ENCODE measurements at places on chromosomes 13 and 19. TPM values are rescaled to one million over a fixed set of nuclear protein-coding genes. Genes with fewer than 3 reads are reported as not detected.

Gene SPACA7
- not detected for total RNA-seq

Gene LYL1
- total RNA-seq: 2.0 TPM

Gene RNF113B
- not detected for total RNA-seq

Gene SNRPD2
- total RNA-seq: 718 TPM

Gene ZNF98
- total RNA-seq: not detected

Gene PGLYRP1
- not detected for total RNA-seq

Gene TPTE2
- total RNA-seq: not detected

Gene ZSWIM9
- total RNA-seq: 12.0 TPM

DNA sequence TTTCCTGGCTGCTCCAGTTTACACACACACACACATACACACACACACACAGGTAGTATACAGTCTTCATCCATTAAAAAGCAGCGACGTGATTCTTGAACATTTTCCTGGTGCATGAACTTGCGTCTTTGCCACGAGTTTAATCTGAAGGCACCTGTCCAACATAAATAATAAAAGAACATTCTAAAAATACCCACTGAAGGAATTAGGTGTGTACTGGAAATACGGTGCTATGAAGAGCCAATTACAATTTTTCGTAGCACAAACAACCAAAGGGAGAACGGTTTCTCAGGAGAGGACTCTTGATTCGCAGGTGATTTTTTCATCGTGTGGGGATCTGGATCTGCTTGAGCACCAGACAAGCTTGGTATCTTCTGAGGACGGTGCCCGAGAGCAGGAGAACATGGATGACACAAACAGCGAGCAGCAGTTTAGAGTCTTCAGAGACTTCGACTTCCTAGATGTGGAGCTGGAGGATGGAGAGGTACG is 61.2 kb downstream of the ZAR1L start:
- no peak overlapping the region for H3K4me3 ChIP-seq
- DNase-seq: no peak
- no peaks in the 10 kb centered on the region for H3K36me3 ChIP-seq
- H3K27me3 ChIP-seq: no peaks in the 10 kb centered on the region

DNA sequence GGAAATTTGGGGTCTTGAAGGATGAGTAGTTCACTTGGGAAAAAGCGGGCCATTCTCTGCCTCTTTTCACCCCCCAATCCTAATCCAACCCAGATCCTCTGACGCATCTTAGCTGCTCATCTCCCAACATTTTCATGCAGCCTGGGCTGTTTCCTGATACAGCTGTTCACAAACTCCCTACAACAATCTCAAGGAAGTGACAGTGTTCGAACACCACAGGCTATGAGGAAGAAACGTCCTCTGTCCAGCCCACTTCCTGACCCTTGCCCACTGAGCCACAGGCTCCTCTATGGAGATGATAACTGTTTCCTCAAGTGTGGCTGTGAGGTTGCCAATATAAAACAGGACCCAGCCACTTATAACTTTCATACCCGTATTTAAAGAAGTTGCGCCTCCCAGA is 16.2 kb downstream of the LMTK3 start:
- no peak overlapping the region for H3K4me3 ChIP-seq
- peaks cover 5% of the 10 kb centered on the region for H3K27me3 ChIP-seq
- H3K27ac ChIP-seq: no peak overlapping the region
- DNase-seq: no peak

DNA sequence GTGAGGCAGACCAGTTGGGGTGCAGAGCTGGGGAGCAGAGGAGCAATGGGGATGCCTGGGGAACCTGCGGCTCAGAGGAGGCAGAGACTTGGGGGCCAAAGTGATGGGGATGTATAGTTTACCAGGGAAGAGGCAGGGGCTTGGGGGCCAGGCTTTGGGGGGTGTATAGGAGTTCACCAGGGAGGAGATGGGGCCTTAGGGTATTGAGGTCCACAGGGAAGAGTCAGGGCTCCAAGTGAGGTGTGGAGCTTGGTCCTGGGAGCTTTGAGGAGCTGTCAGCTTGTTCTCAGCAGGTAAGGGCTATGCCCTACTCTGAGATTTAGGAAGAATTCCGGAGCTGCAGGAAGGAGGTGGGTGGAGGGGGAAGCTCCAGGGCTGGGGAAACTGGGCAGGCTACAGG is 10.8 kb downstream of the TNFAIP8L1 start:
- no peak for DNase-seq
- H3K27ac ChIP-seq: no peak overlapping the region

DNA sequence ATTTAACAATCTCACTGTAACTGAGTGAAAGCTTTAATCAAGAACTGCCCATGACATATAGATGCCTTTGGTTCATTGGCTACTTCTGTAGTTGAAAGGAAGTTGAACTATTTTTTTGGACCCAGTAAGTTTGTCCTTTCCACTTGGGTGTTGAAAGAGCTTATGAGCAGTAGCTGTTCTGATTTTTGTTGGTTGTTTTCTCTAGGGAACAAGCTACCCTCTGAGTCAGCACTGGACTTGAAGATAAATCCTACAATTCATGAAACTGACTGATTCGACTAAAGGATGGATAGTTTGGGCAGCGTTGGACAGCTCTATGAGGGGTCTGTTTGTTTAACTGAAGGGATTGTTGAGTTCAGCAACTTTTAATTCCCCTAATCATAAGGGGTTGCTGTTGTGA is 101.0 kb downstream of the PAN3 start:
- peaks cover 53% of the 10 kb centered on the region for H3K36me3 ChIP-seq
- no peaks in the 10 kb centered on the region for H3K27me3 ChIP-seq
- no peak for DNase-seq
- H3K4me3 ChIP-seq: no peak overlapping the region

- no peak overlapping the region for H3K4me3 ChIP-seq
- H3K27me3 ChIP-seq: no peaks in the 10 kb centered on the region
- no peaks in the 10 kb centered on the region for H3K36me3 ChIP-seq
- H3K4me1 ChIP-seq: peaks cover 14% of the 10 kb centered on the region
Measured at GRCh38 chr13:33739254-33739653, 78.7 kb upstream of the RFC3 start.

DNA sequence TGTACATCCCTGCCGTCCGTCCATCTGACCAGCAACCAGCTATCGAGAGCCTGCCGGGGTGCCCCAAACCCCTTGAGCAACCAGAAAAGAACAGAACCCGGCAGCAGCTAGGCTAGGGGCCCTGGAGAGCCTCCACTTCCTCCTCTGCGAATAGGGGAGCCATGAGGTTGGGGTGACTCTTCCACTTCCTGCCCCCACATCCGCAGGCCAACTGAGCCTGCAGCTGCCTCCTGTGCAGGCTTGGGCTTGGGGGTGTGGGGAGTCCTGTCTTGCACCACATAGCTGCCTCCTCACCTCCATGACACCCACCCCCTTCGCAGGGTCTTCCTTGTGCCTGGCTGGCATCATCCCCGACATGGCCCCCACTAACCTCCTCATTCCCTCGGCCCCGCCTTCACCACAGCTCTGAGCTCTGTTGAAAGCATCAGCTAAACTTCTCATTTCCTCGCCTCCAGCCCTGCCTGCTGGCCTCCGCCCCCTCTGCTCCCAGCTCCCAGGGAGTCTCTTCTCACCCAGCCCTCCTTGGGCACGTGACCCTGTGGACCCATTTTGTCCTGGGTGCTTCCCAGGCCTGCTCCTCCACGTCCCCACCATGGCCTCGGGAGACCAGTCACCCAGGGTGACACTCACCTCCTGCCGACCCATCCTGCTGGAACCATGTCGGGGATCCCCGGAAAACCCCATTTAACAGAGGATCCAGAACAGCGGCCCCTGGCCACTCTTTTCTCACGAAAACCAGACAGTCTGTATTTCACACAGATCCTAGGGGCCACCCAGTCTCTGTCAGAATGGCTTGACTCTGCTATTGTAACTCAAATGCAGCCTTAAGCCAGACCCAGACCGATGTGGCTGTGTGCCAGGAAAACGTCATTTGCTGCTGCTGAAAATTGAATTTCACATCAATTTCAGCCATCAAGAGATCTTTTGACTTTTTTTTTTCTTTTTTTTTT is 50.4 kb downstream of the MYO9B start:
- no peaks in the 10 kb centered on the region for H3K27me3 ChIP-seq
- H3K27ac ChIP-seq: peak overlapping the region; percentile 88
- no peak overlapping the region for H3K4me3 ChIP-seq
- peaks cover 3% of the 10 kb centered on the region for H3K36me3 ChIP-seq
- no peak for DNase-seq
- H3K4me1 ChIP-seq: no peaks in the 10 kb centered on the region

- no peak overlapping the region for H3K4me3 ChIP-seq
- no peak for DNase-seq
- H3K27me3 ChIP-seq: no peaks in the 10 kb centered on the region
- H3K36me3 ChIP-seq: no peaks in the 10 kb centered on the region
- H3K27ac ChIP-seq: no peak overlapping the region
Measured at GRCh38 chr13:43865892-43866291, 13.6 kb downstream of the CCDC122 start.

DNA sequence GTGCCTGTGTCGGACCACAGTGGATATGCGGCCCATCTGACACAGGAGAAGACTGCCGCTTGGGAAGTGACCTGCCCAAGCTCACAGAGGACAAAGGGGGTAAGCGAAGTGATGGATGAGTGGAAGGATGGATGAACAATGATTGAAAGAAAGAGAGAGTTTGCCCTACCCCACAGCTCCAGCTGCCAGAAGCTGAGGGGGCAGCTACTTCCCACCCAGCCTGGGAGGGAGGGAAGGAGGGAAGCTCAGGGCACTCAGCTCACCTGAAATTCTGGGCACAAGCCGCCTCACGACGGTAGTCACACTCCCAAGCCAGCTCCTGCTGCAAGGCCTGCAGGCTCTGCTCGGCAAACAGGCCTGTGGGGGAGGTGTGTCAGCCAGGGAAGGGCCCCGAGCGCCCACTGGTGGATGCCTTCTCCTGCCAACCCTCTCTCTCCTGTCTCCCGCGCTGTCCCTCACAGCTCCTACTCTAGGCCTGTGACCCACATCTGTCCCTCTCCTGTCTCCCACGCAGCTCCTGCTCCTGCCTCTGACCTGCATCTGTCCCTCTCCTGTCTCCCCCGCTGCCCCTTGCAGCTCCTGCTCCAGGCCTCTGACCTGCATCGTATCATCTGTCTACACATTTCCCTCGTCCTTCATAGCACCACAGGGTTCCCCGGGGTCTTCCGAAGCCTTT is 12.0 kb upstream of the NUMBL start:
- H3K4me1 ChIP-seq: no peaks in the 10 kb centered on the region
- DNase-seq: peak; percentile 92
- no peak overlapping the region for H3K4me3 ChIP-seq
- no peak overlapping the region for H3K27ac ChIP-seq
- H3K27me3 ChIP-seq: no peaks in the 10 kb centered on the region

GRCh38 chr19:14871619-14872230 is 14.2 kb downstream of the OR7A17 start:
- H3K27ac ChIP-seq: no peak overlapping the region
- H3K4me1 ChIP-seq: no peaks in the 10 kb centered on the region
- no peaks in the 10 kb centered on the region for H3K27me3 ChIP-seq

DNA sequence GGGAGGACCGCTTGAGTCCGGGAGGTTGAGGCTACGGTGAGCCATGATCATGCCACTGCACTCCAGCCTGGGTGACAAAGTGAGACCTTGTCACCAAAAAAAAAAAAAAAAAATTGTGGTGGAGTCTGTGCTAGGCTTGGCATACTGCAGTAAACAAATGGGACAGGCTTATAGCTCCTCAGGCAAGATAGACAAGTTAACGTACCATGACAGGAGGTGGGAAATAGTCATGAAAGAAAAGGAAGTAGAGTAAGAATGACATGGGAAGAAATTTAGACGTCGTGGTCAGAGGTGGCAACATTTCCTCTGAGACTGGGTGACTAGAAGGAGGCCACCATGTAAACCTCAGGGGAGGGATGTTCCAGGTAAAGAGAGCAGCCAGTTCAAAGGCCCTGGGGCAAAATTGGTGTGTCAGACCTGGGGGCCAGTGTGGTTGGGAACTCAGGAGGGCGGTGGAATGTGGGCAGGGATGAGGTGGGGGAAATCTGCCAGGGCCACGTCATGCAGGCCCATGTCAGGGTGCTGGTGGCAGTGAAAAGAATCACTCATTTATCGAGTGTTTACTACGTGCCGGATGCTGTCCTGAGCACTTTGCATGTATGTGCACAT is 5.6 kb downstream of the SNRPA start:
- no peak for DNase-seq
- no peak overlapping the region for H3K4me3 ChIP-seq
- H3K27ac ChIP-seq: no peak overlapping the region
- H3K4me1 ChIP-seq: no peaks in the 10 kb centered on the region
- peaks cover 74% of the 10 kb centered on the region for H3K36me3 ChIP-seq

DNA sequence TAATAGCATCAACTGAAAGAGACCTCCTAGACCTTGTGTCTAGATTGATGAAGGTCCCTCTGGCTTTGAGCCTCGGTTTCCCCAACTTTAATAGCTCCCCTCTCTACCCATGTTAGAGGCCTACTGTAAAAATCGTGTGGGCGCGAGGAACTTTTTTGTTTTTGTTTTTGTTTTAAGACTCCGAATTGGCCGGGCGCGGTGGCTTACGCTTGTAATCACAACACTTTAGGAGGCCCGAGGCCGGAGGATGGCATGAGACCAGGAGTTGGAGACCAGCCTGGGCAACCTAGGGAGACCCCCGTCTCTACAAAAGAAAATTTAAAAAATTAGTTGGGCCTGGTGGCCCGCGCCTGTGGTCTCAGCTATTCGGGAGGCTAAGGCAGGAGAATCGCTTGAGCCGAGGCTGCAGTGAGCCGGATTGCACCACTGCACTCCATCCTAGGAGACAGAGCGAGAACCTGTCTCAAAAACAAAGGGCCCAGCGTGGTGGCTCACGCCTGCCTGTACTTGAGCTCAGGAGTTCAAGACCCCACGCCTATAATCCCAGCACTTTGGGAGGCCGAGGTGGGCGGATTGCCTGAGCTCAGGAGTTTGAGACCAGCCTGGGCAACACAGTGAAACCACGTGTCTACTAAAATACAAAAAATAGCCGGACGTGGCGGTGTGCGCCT is 858 bp upstream of the PPP6R1 start:
- no peaks in the 10 kb centered on the region for H3K27me3 ChIP-seq
- H3K4me1 ChIP-seq: peaks cover 11% of the 10 kb centered on the region
- H3K27ac ChIP-seq: peak overlapping the region; percentile 89
- H3K36me3 ChIP-seq: peaks cover 4% of the 10 kb centered on the region
- DNase-seq: peak; percentile 67

GRCh38 chr19:49927526-49928264 is 1.3 kb upstream of the ATF5 start:
- no peak overlapping the region for H3K27ac ChIP-seq
- H3K36me3 ChIP-seq: peaks cover 70% of the 10 kb centered on the region
- no peak for DNase-seq
- no peaks in the 10 kb centered on the region for H3K27me3 ChIP-seq

- H3K4me1 ChIP-seq: peaks cover 2% of the 10 kb centered on the region
- H3K36me3 ChIP-seq: peaks cover 33% of the 10 kb centered on the region
- H3K27ac ChIP-seq: peak overlapping the region; percentile 58
- no peaks in the 10 kb centered on the region for H3K27me3 ChIP-seq
- peak overlapping the region; percentile 13 for H3K4me3 ChIP-seq
- peak; percentile 93 for DNase-seq
Measured at GRCh38 chr13:112905990-112906641, 62.9 kb upstream of the MCF2L start.

GRCh38 chr13:99246100-99246499 is 12.1 kb downstream of the GPR18 start:
- H3K27ac ChIP-seq: no peak overlapping the region
- no peaks in the 10 kb centered on the region for H3K4me1 ChIP-seq
- no peak for DNase-seq
- H3K27me3 ChIP-seq: no peaks in the 10 kb centered on the region
